Activated CD4-positive, alpha-beta T cell treated with anti-CD3 and anti-CD28 coated beads for 48 hours (primary cell): ENCODE measurements at places on chromosomes 2 and 18.

DNA sequence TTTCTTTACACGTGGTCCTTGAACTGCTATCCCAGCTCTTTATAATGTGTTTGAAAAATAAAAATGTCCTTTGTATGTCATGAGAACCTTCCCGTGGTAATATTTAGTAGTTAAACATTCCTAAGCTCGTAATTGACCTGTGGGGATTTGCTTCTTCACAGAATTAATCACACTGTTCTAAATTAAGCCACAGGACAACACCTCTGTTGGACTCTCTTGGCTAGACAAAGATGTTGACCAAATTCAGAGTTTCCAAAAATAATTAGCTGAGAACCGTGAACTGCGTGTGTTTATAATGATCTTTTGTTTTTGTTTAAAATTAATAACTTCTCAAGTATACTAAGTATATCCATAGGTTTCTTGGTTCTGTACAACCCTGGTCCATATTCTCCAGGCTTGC, 146.1 kb downstream of the GBX2 start:
- DNase-seq, result no peak

DNA sequence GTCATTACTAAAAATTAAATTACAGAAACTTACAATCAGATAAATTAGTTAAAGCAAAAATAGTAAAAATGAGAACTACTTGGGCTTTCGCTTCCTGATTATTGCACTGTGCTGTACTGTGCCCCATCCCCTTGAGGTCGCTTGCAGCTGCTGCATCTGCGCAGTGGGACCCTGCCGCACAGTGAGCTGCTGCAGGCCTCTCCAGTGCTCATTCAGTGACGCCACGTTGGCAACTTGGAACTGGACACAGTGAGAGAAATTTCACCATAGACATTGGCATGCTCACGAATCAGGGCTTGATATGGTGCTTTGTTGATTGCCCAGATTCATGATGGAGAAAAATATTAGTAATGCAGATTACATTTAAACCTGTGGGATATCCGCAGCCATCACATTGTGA, 290.8 kb upstream of the MYT1L start:
- no peak for DNase-seq

GRCh38 chr2:181581534-181581933, 75.4 kb downstream of the CERKL start:
- no peak for DNase-seq

- no peak for DNase-seq
Measured at GRCh38 chr2:201496785-201497184, 45.2 kb downstream of the STRADB start.

- DNase-seq, result no peak
Measured at GRCh38 chr2:101619191-101619591, 78.3 kb upstream of the MAP4K4 start.

DNA sequence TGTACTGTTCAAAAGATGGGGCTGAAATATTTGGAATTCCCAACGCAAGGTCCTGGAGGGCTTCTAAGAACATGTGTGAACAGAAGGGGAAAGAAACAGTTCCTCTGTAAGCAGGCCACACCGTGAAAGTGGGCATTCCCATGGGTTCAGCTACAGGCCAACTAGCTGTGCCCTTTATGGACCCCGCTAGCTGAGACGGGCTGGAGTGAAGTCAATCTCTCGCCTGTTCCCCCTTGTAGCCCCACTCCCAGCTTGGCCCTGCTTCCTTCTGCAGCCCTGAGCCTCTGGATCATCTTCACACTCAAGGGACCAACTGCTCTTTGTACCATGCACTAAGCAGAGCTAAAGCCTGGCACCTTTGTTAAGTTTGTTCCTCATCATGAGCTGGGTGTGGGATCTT, 55.4 kb downstream of the POLR1A start:
- no peak for DNase-seq

GRCh38 chr2:225566798-225567197, 167.3 kb downstream of the NYAP2 start:
- DNase-seq, result no peak

- DNase-seq, result no peak
Measured at GRCh38 chr2:55011831-55012671, 38.2 kb downstream of the RTN4 start.

GRCh38 chr2:119311371-119311770, 55.3 kb downstream of the C2orf76 start:
- DNase-seq, result no peak

- DNase-seq, result no peak
Measured at GRCh38 chr2:54403512-54404238, 52.5 kb upstream of the SPTBN1 start.

- DNase-seq, result no peak
Measured at GRCh38 chr2:238457927-238458324, 31.2 kb downstream of the ASB1 start.

- no peak for DNase-seq
Measured at GRCh38 chr18:60911504-60911903, 421.7 kb upstream of the CDH20 start.

- DNase-seq, result no peak
Measured at GRCh38 chr2:206424134-206424533, 19.2 kb upstream of the ADAM23 start.

DNA sequence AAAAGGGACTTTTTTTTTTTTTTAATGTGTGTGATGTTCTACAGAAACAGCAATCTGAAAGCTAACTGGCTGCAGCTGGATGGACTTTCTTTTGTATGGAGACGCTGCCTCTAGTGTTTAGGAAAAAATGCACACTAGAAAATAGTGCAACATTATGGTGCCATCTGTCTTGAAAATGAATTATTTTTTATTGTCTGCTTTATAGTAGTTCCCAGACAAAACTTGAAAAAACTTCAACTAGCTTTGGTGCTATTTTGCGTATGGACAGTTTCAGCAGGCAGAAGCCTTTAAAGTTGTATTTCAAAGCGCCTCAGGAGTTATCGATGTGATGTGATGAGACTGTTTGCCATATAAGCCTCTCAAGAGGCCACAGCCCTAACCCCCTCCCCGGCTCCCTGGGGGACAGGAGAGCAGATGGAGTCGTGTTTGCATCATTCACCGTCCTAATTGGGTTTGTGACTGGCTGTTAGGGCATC, 86.9 kb downstream of the LTBP1 start:
- DNase-seq, result no peak

DNA sequence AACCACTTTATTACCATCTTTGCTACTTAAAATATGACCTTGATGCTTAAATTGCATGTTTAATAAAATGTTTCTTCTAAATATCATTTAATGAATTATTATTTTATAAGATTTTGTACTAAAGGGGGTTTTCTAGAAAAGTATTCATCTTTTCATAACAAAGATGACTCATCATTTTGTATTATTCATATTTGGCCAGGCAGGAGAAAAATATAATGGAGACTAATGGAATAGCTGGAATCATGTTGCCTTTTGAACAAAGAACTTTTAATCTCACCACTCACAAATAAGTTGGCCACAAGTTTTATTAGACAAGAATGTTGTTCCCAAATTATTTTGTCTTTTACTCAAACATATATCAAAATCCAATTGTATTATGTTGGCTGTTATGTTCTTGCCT, 882.4 kb downstream of the DSC3 start:
- DNase-seq, result no peak

DNA sequence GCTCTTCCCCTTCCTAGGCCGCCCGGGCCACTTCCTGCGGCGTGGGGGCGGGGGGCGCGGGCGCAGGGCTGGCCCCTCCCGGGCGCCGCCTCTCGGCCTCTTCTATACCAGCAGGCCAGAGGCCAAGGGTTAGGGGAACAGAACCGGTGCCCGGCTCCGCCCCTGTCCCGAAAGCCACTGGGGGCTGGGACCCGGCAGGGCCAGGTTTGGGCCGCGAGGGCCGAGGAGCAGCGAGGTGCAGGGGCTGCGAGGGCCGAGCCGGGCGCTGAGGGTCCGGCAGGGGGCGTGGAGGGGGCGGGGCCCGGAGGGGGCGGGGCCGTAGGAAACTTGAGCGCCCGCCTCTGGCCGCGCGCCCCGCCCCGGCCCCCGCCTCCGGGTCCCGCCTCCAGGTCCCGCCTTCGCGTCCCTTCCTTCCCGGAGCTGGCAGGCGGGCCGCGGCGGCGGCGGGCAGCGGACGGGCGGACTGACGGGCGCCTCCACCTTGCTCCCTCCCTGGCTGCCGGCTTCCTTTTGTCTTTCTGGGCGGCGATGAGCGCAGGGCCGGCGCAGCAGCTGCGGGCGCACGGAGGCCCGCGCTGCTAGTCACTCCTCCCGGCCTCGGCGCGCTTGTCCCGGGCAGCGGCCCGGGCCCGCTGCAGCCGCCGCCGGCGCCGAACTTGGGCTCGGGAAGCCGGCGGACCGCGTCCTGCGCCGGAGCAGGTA, at the start of gene HPCAL1:
Gene HPCAL1 (plus strand): TSS at position 426 of the 702 bp plus-strand sequence. CDS start 116,854 bp downstream, outside the sequence.
- peak; percentile 85 for DNase-seq

DNA sequence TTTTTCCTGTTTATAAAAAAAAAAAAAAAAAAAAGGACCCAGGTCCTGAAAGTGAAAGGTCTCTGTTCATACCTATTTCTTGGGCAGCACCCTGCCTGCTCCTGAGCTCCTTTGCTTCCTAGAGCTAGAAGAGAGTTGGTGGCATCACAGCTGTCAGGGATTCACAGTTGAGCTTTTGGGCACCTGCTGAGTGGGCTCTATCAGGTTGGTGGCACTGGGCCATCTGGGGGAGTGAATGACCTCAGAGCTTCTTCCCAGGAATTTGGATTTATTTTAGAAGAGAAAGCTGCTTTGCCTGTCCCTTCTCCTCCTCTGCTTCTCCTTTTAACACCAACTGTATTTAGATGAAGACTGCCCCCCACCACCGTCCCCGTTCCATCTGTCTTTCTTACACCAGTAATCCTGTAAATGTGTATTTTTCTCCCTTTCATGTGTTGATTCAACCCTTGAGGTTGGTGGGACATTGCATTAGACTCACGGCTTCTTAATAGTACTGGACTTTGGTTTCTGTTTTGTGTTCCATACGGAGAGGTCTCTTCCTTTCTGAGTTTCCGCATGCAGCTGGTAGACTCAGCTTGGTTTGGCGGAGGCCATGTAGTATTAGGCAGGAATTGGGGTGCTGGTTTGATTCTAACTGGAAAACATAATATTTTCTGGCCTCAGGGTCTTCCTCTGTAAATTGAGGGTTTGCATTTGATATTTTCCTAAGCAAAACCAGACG, 7.6 kb upstream of the MGAT5 start:
- no peak for DNase-seq

- DNase-seq, result no peak
Measured at GRCh38 chr18:11982981-11983380, 1.7 kb downstream of the IMPA2 start.

DNA sequence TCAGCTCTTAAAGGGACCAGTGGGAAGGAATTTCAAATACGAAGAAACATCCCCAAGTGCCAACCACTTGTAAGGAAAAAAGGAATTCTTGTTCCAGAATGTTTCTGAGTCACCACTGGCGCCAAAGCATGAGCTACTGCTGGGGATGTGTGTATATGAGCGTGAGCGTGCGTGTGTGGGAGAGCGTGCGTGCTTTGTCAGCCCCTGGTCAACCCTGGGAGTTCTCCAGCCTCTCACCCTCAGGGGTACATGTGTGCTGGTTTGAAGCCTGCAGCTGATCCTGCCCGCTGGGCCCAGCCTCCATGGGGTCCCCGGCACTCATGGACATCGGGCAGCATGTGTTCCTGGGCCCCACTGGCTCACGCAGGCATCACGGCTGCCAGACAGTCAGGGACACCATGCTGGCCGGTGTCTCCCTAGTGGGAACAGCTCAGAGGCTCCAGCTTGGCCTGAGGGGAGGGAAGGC, 17.1 kb downstream of the HS6ST1 start:
- DNase-seq, result no peak

- DNase-seq, result no peak
Measured at GRCh38 chr2:164538240-164538866, 82.9 kb downstream of the GRB14 start.

- no peak for DNase-seq
Measured at GRCh38 chr2:86256300-86256699, 57.0 kb downstream of the MRPL35 start.

- DNase-seq, result no peak
Measured at GRCh38 chr2:118849226-118850167, 2.0 kb upstream of the EN1 start.

- DNase-seq, result no peak
Measured at GRCh38 chr2:170932948-170933347, 3.9 kb downstream of the GORASP2 start.

GRCh38 chr2:62370321-62371250, 135.4 kb downstream of the TMEM17 start:
- no peak for DNase-seq

DNA sequence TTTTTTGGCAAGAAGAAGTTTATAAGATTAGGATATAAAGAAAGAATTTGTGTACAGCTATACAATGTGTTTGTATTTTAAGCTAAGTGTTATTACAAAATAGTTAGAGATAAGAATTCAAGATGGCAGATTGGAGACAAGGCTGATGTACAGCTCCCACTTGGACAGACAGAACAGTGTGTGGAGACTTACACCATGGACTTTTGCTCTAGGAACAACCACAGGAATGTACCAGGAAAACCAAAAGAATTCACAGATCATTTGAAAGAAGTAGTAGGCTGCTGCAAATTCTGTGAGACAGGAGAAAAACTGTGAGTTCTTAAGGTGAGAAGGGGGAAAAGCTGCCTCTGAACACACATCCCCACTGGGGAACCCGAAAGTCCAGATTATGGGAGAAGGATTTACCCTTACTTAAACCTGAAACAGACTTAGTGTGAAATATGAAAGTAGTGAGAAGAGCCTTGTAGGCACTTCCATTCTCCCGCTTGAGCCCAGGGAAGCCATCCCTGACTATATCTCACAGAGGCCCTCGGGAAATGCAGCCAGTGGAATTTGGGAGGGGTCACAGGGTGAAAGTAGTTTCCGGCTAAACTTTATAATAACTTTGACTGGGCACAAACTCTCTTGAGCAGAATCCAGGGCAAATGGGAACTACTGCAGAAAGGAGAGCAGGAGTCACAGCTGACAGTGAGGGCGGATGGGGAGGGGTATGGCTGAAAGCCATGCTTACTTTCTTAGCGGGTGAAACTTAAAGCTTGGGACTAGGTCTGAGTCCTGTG, 11.6 kb upstream of the RPRD1A start:
- no peak for DNase-seq

DNA sequence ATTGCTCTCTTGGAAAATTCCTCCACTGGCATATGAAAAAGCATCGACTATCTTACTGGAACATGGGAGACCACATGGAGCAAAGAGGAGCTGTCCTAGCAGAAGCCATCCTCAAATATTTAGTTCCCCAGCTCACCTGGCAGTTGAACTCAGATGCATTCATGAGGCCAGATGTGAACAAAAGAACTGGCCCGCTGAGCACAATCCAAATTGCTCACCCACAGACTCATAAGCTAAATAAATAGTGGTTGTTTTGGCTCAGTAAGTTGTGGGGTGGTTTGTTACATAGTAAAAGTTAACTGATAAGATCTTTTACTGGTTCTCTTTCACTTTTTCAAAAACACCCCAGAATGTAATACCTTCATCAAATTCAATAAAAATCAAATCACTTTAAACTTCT, 108.6 kb upstream of the CWC22 start:
- DNase-seq, result no peak

GRCh38 chr2:201254081-201254730, 6.1 kb upstream of the CASP8 start:
- DNase-seq, result no peak

GRCh38 chr2:149806651-149807050, 219.1 kb upstream of the MMADHC start:
- DNase-seq, result no peak

- no peak for DNase-seq
Measured at GRCh38 chr2:10732924-10733565, 11.6 kb downstream of the ATP6V1C2 start.
